Fibroblast of gingiva (primary cell): ENCODE measurements at places on chromosomes 12 and 14.

DNA sequence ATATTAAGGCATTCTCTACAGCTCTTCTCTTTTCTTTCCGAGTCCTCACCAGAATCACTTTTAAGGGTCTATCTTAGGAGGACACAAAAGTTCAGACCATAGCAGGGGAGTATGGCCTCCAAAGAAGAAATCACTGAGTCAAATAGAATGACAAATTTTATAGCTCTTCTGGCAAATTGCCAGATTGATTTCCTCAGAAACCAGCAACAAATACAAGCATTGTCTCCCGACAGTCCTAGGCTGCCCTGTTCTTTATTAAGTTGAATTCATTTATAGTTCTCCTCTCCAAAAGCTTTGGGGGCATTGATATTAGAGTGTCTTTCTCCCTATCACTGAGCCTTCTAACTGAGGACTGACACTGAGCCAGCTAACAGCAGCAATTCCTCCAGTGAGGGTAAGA, 156.4 kb upstream of the FRMD6 start:
- DNase-seq, result no peak

- no peak for DNase-seq
Observed at GRCh38 chr12:124006846-124007713, 34.1 kb downstream of the ZNF664 start.

DNA sequence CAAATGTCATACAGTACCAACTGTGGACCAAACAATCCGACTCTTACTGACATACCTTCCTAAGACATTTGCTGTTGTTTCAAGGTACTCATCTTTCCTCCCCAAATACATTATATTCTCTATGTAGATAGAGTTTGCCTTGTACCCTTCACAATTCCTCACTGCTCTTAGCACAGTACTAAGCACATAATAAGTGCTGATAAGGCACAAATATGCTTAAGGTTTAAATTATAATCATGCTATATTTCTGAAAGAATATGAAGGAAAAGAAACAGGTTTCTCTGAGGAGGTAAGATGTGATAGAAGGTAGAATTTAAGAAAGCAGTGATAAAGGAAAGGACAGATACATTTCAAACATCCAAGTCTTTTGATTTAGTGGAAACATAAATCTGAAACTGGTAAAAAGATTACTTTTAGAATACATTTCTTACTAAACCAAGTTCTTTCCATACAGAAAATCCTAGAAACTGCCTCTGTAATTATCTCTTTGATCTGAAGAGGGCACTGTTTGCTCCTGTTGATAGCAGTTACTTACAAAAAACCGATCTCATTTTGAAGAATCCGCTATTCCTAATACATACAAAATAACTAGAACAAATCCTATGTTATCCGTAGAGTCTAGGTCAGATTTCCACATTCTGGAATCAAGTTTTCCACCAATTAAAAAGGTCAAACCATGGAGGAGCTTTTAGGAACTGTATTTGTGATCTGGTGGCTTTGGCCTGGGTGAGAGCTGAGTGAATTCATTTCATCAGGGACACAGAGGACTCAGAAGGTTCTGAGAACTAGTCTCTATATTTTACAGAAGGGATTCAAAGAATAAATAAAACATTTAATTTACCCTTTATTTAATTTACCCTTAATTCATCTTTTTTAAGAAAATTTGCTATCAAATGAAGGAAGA, 311.9 kb downstream of the DAD1 start:
- DNase-seq, result no peak

GRCh38 chr12:18246066-18246465, 15.3 kb upstream of the PIK3C2G start:
- no peak for DNase-seq

GRCh38 chr12:105443802-105444652, 113.5 kb downstream of the C12orf75 start:
- DNase-seq, result no peak

DNA sequence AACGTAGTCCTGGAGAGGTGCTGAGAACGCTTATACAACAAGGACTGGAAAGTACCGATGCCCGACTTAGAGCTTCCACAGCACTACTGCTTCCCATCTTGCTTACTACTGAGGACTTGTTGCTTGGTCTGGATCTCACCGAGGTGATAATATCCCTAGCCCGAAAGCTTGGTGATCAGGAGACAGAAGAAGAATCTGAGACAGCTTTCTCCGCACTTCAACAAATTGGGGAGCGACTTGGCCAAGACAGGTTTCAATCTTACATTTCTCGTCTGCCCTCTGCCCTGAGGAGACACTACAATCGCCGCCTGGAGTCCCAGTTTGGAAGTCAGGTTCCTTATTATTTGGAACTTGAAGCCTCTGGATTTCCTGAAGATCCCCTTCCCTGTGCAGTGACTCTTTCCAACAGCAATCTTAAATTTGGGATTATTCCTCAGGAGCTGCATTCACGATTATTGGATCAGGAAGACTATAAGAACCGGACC, 1.1 kb downstream of the TOGARAM1 start:
- DNase-seq, result no peak

DNA sequence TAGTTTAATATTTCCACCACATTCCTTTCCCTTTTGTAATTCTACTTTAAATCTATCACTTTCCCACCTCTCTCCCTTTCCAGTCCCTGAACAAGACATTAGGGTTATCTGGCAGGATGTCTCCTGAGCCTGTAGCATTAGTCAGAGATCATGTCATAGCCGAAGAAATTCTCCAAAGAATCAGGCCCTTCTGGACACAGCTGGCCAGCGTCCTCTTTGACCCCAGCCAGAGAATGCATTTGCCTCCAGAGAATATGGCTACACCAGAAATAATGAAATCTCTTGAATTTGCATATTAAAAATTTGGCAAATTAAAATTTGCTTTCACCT, 56.7 kb downstream of the NTF3 start:
- no peak for DNase-seq

DNA sequence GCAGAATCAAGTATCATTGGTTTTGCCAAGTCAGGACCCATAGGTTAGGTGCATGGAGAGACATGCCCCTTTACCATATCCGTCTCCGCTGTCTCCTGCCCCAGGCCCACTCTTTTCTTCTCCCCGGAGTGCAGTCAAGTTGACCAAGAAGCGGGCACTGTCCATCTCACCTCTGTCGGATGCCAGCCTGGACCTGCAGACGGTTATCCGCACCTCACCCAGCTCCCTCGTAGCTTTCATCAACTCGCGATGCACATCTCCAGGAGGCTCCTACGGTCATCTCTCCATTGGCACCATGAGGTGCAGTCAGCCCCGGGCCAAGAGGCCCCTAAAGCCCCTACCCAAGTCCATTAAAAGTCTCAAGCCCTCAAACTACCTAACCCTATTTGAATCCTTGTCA, 5.0 kb downstream of the GLI1 start:
- no peak for DNase-seq

- no peak for DNase-seq
Observed at GRCh38 chr12:103673891-103674375, 86.9 kb downstream of the STAB2 start.

DNA sequence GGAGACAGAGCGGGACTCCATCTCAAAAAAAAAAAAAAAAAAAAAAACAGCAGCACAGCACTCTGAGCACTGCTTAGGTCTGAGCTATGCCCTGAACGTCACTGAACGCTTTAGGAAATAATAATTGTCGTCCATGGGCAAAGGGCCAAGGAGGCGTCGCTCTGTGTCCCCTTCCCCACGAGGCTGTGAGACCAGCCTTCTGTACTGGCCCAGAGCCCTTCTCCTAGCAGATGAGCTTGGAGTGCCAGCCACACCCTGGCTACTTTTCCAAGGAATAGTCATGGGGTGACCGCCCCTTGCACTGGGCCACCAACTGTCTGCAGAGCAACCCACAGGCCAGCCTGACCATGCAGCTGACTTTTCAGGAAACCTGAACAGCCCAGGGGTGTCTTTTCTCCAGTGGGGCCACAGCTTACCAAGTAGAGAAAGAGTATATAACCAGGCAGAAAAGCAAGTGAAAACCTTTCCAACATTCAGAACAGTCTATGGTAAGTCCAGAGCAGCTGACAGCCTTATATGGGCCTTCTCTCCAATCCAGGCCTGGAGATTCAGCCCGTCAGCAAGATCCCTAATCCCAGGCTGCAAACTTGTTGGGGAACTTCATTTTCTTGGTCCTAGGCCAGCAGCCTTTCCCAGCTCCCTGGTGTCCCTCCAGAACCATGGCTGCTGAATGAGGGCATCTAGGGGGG, 28.5 kb downstream of the CD9 start:
- DNase-seq, result peak; percentile 27

DNA sequence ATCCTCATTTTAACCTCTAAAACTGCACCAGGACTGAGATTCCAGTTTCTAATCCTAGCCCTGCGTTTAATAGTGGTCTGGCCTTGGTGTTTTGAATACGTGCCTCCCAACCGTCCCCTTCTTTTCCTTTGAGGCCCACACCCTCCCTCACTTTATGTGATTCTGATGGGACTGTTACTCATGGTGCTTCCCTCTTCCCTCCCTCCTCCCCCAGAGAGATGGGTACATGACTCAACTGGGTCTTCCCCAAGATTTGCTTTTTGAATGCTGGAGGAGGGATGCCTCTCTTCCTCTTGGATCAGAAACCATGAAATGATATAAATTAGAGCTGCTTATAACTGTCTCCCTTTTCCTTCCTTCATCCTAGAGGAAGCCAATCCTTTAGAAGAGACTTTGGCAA, 8.2 kb upstream of the PPP2R5E start:
- DNase-seq, result no peak

- DNase-seq, result no peak
Observed at GRCh38 chr14:56687123-56687522, 107.5 kb downstream of the TMEM260 start.

DNA sequence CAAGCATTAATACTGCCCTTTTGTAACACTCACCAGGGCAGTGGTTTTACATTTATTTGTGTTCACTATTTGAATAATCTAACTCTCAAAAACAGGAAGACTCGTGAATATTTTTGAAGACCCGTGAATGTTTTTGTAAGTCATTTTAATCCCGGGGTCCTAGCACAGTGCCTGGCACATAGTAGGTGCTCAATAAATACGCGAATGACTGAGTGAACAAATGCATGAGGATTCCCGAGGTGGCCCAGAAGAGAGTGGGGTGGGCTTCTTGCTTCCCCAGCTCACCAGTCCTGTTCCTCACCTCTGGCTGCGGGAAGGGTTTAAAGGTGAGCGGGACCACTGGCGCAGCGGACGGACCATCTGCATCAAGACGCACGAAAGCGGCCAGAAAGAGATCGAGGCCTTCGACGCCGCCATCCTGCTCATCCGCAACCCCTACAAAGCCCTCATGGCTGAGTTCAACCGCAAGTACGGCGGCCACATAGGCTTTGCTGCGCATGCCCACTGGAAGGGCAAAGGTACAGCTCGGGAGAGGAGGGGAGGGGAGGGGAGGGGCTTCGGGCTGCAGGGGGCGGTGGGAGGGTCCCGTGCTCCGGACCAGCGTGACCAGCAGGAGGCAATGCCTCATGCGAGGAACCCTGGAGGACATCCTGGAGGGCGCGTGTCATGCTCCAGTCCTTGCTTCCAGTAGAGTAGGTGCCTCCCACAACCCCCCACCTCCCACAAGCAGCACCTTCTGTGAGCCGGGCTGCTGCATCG, 98.9 kb downstream of the CMKLR1 start:
- no peak for DNase-seq

GRCh38 chr12:98123021-98123461, 392.3 kb upstream of the TMPO start:
- no peak for DNase-seq

GRCh38 chr14:22547948-22548750, 40.9 kb downstream of the DAD1 start:
- no peak for DNase-seq

- no peak for DNase-seq
Observed at GRCh38 chr14:102362084-102362483, 606 bp downstream of the CINP start.

- peak; percentile 25 for DNase-seq
Observed at GRCh38 chr12:121005346-121005815, 10.9 kb downstream of the C12orf43 start.

GRCh38 chr12:106481246-106481645, 101.6 kb upstream of the RFX4 start:
- DNase-seq, result no peak

DNA sequence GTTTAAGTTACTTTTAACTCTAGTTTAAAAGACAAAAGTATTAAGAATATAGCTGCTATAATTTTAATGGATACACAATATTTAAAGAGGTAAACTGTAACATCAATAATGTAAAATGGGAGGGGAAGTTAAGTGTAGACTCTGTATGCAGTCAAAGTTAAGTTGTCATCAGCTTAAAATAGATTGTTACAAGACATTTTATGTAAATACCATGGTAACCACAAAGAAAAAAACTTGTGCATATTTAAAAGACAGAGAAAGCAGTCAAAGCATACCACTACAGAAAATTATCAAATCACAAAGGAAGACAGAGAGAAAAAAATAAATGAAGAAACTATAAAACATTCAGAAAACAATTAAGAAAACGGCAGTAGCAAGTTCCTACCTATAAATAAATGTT, 73.3 kb downstream of the CEP128 start:
- DNase-seq, result no peak

DNA sequence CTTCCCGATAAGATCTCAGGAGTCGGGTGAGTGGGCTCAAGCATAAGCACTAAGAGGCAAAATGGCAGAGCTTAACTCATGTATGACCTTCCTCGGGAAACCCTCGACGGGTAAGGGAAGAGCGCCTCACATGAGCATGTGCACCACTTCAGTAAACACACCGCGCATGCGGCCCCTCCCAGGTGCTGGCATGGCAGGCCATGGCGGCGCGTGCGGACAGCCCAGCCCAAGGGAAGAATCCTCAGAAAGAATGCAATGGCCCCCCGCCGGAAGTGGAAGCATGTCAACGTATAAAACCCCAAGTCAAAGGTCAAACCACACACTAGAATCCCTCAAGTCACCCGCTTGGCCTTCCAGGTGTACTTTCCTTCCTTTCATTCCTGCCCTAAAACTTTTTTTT, 6.6 kb upstream of the TNFAIP2 start:
- DNase-seq, result no peak

DNA sequence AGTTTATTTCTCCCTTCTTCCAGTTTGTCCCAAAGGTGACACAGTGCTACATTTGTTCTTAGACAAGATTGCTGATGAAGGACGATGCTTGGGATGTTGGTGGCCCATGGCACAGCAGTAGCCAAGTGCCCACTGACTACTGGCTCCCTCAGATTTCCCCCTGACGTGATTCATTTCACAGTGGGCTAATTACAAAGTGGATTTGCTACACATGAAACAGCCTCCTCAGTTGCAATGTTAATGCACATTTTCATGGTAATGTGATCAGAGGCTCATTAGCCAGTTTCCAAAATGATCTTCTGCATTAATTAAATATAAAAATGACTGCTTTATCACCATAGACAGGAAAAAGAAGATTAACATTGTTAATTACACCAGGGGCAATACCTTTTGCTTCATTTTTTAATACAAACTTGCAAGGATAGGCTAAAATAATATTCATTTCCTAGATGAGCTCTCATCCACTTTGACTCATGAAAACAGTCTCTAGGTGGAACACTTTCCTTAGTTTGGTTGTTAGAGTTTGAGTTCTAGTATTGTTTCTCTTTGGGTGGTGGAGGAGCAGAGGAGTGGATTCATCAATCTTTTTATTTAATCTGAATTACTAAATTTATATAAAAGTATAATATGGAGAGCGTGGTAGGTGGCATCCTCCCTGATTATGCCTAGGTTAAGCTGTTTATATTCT, 250.9 kb downstream of the PDZRN4 start:
- no peak for DNase-seq
